ENCODE measurements at places on chromosomes 3 and 15.

- peak; percentile 64 for DNase-seq
Observed at GRCh38 chr15:74781431-74782258, at the start of gene CSK. CSK (plus strand) TSS chr15:74782080; CDS start chr15:74798298, 16,218 bp downstream.

GRCh38 chr3:194340757-194341400, 10.2 kb downstream of the CPN2 start:
- no peak for DNase-seq

DNA sequence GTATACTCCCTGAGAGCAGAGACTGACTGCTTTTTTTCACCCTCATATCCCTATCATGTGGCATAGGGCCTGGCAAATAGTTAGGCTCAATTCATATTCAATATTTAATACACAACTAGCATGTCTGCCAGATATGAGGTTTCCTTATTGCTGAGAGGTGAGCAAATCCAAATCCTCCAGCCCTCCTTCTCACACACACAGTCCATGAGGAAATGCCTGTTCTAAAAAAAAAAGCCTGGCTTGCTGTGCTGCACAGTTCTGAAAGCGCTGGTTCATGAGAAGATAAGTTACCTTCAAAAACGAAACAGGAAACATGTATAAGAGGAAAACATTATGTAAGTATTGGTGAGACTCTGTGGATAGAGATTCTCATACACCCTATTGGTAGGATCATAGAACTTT, 15.5 kb upstream of the ACAP2 start:
- no peak for DNase-seq

DNA sequence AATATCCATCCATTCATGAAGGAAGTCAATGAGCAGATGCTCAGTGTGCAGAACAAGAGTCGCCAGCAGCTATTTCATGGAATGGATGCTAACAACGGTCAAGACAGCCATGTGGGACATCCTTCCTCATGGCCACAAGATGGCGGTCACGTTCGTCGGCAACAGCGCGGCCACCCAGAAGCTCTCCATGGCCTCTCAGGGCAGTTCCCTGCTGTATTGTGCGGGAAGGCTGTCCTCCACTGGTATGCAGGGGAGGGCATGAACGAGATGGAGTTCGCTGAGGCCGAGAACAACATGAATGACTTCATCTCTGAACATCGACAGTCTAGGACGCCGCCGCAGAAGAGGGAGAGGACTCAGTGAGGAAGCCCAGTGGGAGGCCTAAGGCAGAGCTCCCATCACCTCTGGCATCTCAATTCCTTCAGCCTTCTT, 208.3 kb downstream of the TJP1 start:
- no peak for DNase-seq

GRCh38 chr3:197331131-197331530, 32.7 kb upstream of the DLG1 start:
- peak; percentile 50 for DNase-seq

- DNase-seq: no peak
Observed at GRCh38 chr15:51492528-51492927, 130.0 kb downstream of the DMXL2 start.

- DNase-seq: no peak
Observed at GRCh38 chr3:150221904-150222523, 186.1 kb upstream of the TSC22D2 start.

DNA sequence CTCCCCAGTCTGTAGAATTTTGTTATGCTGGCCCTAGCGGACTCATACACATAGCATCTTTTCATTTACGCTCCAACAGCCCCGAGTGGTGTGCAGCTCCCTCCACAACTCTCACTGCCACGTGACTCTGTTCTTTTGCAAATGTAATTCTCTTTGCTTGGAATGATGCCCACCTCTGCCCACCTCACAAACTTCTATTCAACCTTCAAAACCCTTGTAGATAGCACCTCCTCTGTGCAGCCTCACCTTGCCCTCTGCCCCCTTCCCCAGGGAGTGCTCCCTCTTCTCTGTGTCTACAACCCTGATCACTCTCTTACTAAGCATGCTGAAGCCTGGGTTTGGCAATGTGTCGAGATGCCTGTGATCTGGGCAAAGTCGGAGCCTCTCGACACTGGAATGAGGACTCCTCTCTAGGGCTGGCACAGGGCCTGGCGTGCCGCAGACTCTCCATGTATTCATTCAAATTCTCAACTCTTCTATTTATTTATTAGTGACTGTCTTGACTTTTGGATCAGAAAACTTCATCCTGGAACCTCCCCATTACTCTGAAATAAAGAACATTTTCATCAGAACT, 73.5 kb downstream of the MGLL start:
- no peak for DNase-seq

- DNase-seq: no peak
Observed at GRCh38 chr15:99895189-99895955, 162.1 kb upstream of the LYSMD4 start.

DNA sequence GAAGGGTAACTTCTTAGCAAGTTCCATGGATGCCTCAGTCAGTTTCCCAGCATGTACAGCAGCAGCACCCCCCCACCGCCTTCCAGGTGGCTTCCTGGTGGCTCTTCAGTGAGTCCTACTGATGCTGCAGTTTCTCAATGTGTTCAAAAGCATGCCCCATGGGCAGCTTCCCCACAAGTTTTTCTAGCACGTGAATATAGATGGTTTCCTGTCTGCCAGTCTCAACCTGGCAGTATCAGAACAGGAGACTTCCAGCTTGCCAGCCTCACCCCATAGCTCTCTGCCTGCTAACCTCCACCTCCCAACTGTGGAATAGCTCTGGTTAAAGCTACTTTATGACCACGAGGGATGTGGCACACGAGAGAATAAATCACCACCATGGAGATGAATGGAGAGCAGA, 188.3 kb upstream of the SLCO3A1 start:
- DNase-seq: no peak

GRCh38 chr3:9178697-9179096, 70.7 kb downstream of the SRGAP3 start:
- DNase-seq: no peak

GRCh38 chr15:67082007-67082536, 16.7 kb downstream of the SMAD3 start:
- no peak for DNase-seq

- no peak for DNase-seq
Observed at GRCh38 chr3:116749388-116749787, 39.8 kb downstream of the TUSC7 start.

DNA sequence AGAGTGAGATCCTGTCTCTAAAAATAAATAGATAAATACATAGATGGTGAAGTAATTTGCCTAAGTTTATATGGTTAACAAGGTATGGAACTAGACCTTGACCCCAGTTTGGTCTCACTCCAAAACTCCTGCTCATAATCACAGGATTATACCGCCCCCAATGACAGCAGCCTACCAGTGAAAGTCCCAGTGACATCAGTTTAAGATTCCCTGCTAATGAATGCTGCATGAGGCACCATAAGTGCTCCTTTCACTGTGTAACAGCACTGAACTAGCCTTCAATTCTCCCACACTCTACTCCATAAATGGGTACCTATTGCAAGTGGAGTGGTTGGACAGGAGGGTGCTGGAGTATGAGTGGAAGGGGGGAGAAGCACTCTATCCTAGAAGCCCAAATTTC, 23.7 kb upstream of the THSD4 start:
- DNase-seq: no peak

GRCh38 chr3:192888190-192888589, 29.5 kb downstream of the MB21D2 start:
- DNase-seq: no peak

- DNase-seq: no peak
Observed at GRCh38 chr15:50613600-50613999, 67.1 kb upstream of the USP50 start.

DNA sequence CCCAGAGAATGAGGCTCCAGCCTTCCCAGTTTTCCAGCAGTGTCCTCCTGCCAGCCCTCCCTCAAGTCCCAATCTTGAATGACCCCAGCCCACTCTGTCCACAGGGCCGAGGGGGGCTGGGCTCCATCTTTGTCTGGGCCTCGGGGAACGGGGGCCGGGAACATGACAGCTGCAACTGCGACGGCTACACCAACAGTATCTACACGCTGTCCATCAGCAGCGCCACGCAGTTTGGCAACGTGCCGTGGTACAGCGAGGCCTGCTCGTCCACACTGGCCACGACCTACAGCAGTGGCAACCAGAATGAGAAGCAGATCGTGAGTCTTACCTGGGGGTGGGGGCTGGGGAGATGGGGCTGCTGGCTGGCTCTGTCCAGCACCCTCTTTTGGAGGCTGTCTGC, 5.6 kb upstream of the FES start:
- no peak for DNase-seq

DNA sequence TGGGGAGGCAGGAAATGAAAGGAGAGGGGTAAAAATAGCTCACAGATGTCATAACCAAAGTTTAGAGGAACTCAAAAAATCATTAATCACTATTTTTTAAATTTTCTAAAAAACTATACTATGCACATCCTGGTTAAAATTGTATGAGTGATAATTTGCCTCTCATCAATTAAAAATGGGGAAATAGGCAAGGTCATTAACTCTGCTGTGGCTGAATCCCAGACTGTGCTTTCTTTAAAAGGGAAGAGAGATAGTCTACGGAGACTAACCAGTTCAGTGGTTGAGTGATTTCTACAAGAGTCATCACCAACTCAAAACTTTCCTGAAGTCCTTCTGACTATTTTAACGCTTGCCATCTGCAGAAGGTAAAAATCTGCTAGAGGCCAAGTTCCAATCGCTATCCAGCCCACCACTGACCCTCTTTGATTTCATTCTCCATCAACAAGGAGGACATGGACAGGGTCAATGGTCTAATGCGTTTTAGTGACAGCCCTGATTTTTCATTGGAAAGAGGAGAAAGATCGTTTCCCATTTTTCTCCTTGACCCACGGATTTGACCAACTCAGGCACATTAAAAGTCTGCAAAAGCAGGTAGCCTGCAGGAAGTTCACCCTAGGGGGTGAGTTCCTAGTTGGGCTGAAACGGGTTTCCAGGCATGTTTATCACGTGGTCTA, 850 bp downstream of the SUCLG2 start:
- no peak for DNase-seq

- DNase-seq: no peak
Observed at GRCh38 chr3:42308651-42309050, 42.7 kb upstream of the CCK start.

GRCh38 chr15:38651328-38652038, 86.9 kb upstream of the RASGRP1 start:
- no peak for DNase-seq

- no peak for DNase-seq
Observed at GRCh38 chr3:49997862-49998261, 57.9 kb downstream of the RBM6 start.

- DNase-seq: no peak
Observed at GRCh38 chr3:106242781-106243180, 374.0 kb upstream of the CBLB start.

DNA sequence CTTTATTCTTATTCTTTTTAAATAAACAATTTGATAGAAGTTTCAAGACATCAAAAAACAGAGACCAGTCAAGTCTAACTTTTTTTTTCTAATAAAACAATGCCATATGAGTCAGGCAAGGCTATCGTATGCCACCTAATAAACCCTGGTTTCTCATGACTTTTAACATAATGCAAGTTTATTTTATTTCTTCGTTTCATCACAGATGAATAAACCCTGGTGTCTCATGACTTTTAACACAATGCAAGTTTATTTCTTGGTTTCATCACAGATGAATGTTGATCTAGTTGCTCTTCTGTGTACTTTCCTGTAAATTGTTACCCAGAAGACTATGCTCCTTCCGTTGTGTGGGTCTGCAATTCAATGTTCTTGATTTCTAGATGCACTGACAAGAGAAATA, 905.4 kb downstream of the ROBO2 start:
- DNase-seq: no peak

GRCh38 chr3:112773864-112774263, 72.8 kb downstream of the CD200R1L start:
- DNase-seq: no peak

- DNase-seq: no peak
Observed at GRCh38 chr3:33426630-33427317, 13.4 kb downstream of the UBP1 start.

GRCh38 chr15:98978153-98978552, 29.4 kb downstream of the PGPEP1L start:
- DNase-seq: no peak
